ENCODE measurements at places on chromosomes 1 and 21. TPM values are rescaled to one million over a fixed set of nuclear protein-coding genes. Genes with fewer than 3 reads are reported as not detected.

The ASH1L gene
- polyA plus RNA-seq, result 10.9 TPM

The RPTN gene
- not detected for polyA plus RNA-seq

The GJC2 gene
- 0.75 TPM for polyA plus RNA-seq

The RNU1-4 gene
- 206 TPM for polyA plus RNA-seq

The LRRC71 gene
- 0.35 TPM for polyA plus RNA-seq
